AG10803 (cell line): ENCODE measurements at places on chromosomes 3 and 15.

- no peak for DNase-seq
Observed at GRCh38 chr3:161475905-161476304, 20.7 kb upstream of the OTOL1 start.

- DNase-seq: no peak
Observed at GRCh38 chr15:55518641-55519040, 10.6 kb upstream of the DNAAF4 start.

DNA sequence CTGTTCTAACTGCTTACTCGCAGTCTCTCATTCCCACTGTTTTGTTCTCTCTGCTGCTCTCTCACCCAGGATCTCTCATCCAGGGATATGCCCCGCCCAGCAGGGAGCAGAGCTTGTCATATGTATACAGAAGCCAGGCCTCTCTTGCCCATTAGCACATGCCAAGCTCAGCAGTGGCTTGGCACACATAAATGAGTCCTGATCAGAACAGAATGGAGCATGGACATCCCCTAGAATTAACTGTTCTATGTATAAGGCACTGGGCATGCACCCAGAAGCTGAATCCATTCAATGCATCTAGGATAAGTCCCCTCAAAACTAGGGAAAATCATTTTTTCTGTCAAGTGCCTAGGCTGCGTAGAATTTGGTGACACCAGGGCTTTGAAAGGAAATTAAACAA, 61.6 kb downstream of the IGSF11 start:
- no peak for DNase-seq

DNA sequence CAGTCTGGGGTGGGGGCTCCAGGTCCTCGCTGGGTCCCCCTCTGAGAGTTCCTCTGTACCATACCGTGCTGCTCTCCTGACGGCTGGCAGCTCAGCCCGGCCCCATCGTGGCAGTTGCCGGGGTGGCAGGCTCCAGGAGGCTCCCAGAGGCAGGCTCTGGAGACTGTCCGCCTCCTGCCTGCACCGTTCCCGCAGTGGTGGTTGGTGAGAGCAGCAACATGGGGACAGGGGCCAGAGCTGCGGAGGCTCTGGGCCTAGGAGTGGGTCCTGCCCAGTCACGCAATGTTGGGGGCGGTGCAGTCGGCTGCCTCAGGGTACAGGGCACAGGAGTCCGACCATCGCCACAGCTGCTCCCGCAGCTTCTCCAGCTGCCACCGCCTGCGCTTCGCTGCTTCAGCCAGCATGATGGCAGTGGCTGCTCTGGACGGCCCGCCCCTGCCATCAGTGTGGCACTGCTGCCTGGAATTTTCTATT, 492.7 kb downstream of the AGBL1 start:
- no peak for DNase-seq

DNA sequence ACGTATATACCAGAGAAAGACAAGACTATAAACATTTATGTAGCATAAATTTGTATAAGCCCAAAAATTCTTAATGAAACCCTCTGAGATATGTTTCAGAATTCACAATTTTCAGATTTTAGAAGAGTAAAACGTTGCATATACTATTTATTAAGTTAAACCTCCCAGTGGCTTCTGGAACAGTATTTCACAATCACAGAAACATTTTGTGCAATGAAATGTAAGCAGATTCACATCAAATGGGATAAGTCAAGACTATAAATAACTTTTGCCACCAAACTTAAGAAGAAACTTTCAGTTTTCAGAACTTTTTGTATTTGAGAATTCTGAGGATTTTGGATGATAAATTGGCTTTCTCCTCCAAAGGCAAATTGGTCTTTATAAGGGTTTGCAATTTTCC, 9.2 kb downstream of the SLTM start:
- DNase-seq: peak; percentile 65
